ENCODE measurements at places on chromosomes 3 and 15. TPM values are rescaled to one million over a fixed set of nuclear protein-coding genes. Genes with fewer than 3 reads are reported as not detected.
A peak's percentile ranks its signal among the peaks of the same experiment; 100 is the strongest.

GRCh38 chr15:57541805-57542504, 49.7 kb upstream of the MYZAP start:
- peak; percentile 84 for DNase-seq

DNA sequence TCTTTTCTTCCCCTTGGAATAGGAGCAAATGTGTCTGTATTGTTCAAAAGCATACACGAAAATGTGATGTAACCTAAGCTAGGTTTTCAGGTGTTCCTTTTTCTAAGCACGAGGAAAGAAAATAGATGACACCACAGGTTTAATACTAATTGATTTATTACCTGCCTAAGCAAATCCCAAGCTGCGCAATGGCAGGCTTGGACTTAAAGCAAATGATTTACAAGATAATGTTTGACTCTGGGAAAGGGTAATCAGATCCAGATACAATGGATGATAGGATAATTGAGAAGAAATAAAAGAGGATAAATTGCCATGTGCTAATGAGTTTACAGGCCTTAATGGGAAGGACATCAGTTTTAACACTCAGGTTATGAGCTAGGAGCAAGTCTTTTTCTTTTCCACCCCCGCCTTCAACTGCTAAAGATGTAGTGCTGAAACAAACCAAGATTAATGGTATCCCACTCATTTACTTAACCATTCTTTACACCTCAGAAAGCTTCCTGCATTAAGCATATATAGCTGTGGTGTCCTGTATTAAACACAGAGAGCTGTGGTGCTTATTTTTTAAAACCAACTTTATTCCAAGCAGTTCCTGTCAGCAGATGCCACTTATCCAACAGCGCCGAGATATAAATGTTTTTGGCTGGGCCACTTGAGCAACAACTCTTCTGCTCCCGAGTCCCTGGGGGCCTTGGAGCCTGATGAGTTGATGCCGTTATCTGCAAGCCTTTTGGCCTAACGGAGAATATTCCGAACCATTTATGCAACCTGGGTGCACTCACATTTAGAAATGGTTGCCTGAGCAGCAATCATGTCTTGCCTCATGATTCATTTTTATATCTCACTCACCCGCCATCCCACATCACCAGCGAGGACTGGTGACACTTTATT, 205.5 kb downstream of the MECOM start:
- DNase-seq: no peak

GRCh38 chr15:57060799-57061198, 142.4 kb downstream of the TCF12 start:
- DNase-seq: no peak

DNA sequence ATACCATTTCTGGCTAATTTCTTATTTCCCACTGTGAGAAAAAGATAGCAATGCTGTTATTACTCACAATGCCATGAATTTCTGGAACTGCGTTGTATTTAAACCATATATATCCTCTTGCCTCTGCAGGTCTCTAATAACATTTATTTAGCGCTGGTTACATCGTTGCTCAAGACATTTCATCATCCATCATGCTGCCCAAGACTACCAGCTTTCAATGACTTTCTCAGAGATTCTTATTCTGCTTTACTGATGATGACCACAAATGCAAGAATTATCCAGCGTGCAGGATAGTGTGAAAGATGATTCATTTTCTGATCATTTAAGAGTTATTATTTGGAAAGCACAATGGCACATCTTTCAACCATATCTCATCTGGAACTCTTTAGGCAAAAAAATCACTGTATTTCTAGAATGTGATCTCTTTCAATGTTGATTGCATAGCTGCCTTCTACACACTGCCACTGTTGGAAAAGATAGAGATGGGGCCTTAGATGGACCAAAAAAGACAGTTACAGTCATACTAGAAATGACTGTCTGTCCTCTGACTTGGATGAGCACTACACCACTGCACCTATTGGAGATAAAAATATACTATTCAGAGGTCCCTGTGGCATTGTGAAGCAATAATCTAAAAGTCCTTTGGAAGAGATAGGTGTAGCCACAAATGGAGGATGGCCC, 716.1 kb downstream of the NSUN3 start:
- DNase-seq: no peak

DNA sequence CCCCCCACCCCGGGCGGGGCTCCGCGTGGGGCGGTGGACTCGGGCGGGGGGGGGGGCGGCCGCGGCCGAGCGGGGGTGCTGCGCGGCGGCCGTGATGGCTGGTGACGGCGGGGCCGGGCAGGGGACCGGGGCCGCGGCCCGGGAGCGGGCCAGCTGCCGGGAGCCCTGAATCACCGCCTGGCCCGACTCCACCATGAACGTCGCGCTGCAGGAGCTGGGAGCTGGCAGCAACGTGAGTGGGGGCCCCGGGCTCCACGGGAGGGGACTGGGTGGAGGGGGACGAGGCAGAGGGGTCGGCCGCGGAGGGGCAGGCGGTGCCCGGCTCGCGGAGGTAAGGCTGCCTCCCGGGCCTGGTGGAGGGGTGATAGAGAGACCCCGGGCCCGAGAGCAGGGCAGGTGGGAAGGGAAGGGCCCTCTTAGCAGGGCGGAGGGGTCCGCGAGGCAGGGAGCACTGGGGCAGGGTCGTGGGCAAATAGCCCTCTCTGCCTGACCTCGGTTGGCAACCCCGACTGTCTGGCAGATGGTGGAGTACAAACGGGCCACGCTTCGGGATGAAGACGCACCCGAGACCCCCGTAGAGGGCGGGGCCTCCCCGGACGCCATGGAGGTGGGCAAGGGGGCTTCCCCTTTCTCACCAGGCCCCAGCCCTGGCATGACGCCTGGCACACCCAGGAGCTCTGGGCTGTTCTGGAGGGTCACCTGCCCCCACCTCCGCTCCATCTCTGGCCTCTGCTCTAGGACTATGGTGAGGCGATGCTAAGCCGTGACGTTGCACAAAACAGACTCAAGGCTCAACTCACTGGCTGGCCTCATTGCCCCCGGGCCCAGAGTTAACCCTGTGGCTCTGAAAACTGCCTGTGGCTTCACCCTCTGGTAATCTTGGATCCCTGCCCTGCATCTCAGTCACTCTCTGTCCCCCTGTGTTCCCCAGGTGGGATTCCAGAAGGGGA, at the start of gene ECE2:
Gene ECE2 (plus strand): TSS at position 62 of the 950 bp plus-strand sequence. CDS start 132 bp downstream, at position 194.
- no peak for DNase-seq

- peak; percentile 88 for DNase-seq
Observed at GRCh38 chr3:5122030-5122740, at the start of gene ARL8B. Gene ARL8B (plus strand): TSS chr3:5122292. CDS start chr3:5122466, 174 bp downstream.

GRCh38 chr3:119236756-119237155, 3.9 kb downstream of the B4GALT4 start:
- no peak for DNase-seq

DNA sequence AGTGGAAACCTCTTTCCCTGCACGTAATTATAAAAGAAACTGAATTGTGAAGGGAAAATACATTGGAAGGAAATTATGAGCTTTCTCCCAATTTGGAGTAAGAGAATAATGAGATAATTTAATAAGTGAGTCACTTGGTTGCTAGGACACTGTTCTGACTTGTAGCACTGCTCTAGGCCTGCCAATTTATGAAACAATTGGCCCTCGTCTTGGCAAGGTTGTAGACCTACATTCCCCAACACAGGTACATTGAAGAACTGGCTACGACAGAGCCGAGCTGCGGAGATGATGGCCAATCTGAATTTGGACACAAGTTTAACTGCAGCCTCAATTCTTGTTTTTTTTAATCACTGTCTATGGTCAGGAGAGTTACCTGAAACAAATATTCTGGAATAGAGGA, 674.1 kb downstream of the MECOM start:
- no peak for DNase-seq

DNA sequence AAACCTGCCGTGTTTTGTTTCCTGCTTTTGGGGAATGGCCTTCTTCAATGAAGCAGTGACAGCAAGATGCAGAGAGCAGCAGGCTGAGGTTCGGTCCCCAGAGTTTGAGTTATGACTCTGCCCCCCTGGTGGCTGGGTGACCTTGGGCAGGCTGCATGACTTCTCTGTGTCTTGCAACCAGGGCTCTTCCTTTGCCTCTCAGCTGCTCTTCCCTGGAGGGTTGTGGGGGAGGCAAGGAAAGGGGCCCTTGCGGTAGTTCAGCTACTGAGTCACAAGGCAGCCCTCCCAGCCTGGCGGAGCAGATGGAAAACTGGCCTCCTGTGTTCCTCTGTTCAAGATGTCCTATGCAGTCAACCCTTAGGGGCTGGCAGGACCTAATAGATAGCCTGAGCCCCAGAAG, 17.1 kb downstream of the CTXND1 start:
- DNase-seq: peak; percentile 56

- DNase-seq: no peak
Observed at GRCh38 chr3:104412608-104413580, 953.8 kb upstream of the ALCAM start.

- no peak for DNase-seq
Observed at GRCh38 chr3:113773381-113773780, 26.5 kb downstream of the ATP6V1A start.

GRCh38 chr3:377158-377561, 180.6 kb downstream of the CHL1 start:
- DNase-seq: no peak

- no peak for DNase-seq
Observed at GRCh38 chr15:58650102-58650501, 99.4 kb downstream of the ADAM10 start.

- DNase-seq: no peak
Observed at GRCh38 chr3:11019116-11019819, 26.7 kb downstream of the SLC6A1 start.

GRCh38 chr3:152257563-152258035, 11.1 kb upstream of the MBNL1 start:
- no peak for DNase-seq

- peak; percentile 43 for DNase-seq
Observed at GRCh38 chr15:66481107-66481856, 16.3 kb downstream of the SNAPC5 start.

- no peak for DNase-seq
Observed at GRCh38 chr3:131356006-131356595, 25.5 kb upstream of the NUDT16 start.

- no peak for DNase-seq
Observed at GRCh38 chr3:39284457-39284881, 4.6 kb upstream of the CX3CR1 start.

GRCh38 chr3:176521531-176522175, 675.6 kb downstream of the TBL1XR1 start:
- DNase-seq: peak; percentile 83

GRCh38 chr15:71332431-71333004, 217.2 kb downstream of the THSD4 start:
- DNase-seq: no peak

GRCh38 chr3:38003371-38003816, 12.8 kb downstream of the VILL start:
- peak; percentile 65 for DNase-seq

DNA sequence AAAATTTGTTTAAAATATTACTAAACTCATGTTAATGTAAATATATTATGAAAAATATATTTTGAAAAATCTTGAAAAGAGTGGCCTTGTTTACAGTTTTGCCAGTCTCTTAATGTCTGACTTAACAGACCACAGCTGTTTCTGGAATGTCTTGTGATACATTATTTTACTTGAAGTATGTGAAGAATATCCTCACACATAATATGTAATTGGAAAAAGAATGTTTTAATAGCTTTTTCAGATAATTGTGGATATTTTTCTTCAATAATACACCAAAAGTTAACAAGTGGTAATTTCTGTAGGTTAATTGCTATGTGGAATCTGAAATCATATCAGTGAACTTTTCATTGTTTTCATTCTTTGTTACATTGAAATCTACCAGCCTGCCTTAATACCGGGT, 101.3 kb downstream of the UBE2E2 start:
- no peak for DNase-seq

- peak; percentile 16 for DNase-seq
Observed at GRCh38 chr15:95409626-95410310, 920.7 kb upstream of the NR2F2 start.

GRCh38 chr15:98755781-98756180, 107.4 kb downstream of the IGF1R start:
- no peak for DNase-seq

DNA sequence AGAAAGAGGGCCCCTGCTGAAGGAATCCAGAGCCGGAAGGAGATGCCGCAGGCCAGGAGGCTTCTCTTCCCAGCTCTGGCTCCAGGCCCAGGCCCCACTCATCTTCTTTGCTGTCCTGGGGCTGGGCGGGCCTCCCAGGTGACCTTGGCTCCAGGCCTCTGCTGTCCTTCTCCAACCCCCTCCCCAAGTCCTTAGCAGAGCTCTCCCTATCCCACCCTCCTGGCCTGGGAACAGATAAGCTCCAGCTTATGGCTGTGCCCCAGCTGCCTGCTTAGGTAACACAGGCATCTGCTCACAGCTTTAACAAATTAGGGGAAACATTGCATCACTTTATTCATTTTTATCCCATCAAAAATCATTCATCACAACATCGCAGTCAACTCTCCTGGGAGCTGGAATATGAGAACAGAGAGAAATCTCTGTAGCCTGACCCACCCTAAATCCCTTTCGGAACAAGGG, 86.9 kb downstream of the SEMA5B start:
- no peak for DNase-seq

DNA sequence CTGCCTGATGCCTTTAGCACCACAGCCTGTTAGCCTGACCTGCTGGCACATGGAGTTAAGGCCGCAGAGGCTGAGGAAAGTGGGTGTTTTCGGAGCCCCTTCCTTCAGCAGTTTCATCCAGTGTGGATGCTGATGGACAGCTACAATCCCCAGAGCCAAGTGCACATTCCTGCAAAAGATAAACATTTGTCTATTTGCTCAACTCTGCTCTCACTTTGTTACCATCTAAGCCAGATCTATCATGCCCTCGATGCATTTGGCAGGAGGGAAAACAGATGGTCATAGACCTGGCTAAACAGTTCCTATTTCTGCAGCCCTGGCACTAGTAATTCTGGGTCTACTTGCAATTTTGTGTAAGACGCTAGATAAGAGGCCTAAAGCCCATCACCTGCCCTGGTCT, 312.9 kb upstream of the RASGRP1 start:
- DNase-seq: no peak

GRCh38 chr3:183664913-183665381, 29.5 kb downstream of the KLHL24 start:
- DNase-seq: no peak

DNA sequence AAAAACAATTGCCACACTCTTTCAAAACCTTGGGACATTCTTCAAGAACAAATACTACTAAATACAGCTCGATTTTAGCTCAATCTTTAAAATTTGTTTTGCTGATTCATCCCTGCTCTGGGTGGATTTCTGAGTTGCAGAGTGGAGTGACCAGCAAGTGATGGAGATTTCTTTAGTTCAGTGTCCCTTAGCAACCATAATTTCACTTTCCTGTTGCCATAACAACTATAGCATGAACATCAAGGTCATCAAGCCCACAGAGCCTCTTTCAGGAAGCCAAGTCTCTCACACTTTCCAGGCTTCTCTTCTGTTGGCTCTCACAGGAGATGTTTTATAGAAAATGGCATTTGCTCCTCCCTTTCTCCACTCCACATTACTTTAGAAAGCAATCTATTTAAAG, 597.2 kb upstream of the ADAMTS9 start:
- no peak for DNase-seq

RPL39L gene
- 10.3 TPM for total RNA-seq

CPNE4 gene
- total RNA-seq: 0.10 TPM

CYP1A2 gene
- not detected for total RNA-seq

NR2E3 gene
- 8.8 TPM for total RNA-seq

SGO1 gene
- 22.7 TPM for total RNA-seq

MCTP2 gene
- total RNA-seq: 0.13 TPM

NANOGP8 gene
- total RNA-seq: not detected

CPNE9 gene
- 0.06 TPM for total RNA-seq

SLC24A5 gene
- total RNA-seq: not detected

PCLAF gene
- 605 TPM for total RNA-seq

EIF4A2 gene
- 315 TPM for total RNA-seq

SERPINI2 gene
- not detected for total RNA-seq

CRYGS gene
- total RNA-seq: 0.56 TPM

ACAD9 gene
- 34.5 TPM for total RNA-seq
